ENCODE measurements at places on chromosomes 7 and 10.

DNA sequence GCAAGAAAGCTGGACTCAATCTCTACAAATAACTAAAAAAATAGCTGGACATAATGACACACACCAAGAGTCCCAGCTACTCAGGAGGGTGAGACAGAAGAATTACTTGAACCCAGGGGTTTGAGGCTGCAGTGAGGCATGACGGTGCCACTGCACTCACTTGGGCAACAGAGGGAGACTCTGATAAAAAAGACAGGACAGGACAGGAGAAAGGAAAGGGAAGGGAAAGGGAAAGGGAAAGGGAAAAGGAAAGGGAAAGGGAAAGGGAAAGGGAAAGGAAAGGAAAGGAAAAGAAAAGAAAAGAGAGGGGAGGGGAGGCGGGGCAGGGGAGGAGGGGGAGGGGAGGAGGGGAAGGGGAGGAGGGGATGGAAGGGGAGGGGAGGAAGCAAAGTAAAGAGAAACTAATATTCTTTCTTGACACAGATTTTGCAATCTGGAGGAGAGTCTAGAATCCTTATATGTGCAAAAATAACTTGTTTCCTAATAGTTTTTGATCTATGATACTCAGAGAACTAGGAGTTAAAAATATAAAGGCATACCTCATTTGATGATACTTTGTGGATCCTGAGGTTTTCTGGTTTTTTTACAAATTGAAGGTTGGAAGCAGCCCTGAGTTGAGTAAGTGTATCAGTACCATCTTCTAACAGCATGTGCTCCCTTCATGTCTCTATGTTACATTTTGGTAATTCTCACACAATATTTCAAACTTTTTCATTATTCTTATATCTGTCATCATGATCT lies 8.0 kb downstream of the SAR1A start:
- DNase-seq = no peak

DNA sequence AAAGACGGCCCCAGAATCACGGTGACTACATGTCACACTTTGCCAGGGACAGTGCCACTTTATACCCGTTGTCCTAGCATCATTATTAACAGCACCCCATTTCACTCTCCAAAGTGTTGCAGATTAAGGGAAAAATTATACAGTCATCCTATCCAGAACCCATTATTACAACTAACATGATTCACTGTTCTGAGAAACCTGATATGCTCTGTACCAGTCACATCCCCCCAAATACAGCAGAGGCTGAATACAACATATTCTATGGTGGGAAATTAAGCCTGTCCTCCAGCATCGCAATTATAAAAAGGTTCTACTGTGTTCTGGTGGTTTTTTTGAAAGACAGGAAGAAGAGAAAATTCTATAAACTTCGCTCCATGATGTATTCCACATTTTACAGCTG lies 162.1 kb downstream of the JAZF1 start:
- no peak for DNase-seq

- peak; percentile 100 for DNase-seq
These were observed 15.3 kb upstream of the GPR146 start for GRCh38 chr7:1028775-1029636.

- no peak for DNase-seq
These were observed 2.6 kb downstream of the CUX1 start for GRCh38 chr7:101819913-101820522.

DNA sequence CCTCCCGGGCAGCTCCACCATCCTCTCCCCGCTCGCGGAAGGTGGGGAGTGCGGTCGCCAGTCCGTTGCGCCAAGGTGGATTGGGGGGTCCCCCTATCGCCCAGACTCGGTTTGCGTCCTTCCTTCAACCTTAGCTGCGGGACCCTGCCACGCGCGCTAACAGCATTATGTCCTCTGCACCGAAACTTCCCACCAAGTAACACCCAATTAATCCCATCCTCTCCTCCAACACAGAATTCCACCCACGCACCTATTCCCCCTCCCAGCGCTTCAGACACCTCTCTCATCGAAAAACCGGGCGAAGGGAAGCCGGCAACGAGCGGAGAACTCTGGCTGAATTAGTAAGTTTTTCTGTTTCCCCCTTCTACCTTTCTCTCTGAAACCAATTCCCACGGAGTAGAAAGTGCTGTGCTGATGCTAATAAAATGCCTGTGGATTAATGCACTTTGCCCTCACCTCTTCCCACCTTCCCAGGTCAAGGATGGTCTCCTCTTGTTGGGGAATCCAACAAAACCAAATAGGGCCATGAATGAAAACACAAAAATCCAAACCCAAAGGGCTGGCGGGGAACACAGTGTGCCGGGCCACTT lies 947 bp downstream of the HOXA3 start:
- DNase-seq = no peak

DNA sequence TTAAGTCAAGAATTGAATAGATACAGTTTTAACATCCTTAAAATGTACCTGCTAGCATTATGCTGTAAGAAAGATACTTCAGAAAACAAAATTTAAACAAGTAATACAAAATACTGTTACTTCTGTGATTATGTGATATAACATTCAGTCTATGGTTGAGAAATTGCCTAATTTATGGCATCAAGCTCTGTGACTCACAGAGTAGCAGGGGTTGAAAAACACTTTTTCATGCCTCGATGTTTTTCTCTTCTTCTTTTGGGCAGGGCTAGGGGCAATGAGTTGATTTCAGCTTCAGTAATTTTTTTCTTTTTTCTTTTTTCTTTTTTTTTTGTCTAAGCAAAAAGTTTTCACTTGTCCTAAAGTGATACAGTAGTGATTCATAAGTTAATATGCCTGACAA lies 209.2 kb downstream of the MBL2 start:
- DNase-seq = no peak

DNA sequence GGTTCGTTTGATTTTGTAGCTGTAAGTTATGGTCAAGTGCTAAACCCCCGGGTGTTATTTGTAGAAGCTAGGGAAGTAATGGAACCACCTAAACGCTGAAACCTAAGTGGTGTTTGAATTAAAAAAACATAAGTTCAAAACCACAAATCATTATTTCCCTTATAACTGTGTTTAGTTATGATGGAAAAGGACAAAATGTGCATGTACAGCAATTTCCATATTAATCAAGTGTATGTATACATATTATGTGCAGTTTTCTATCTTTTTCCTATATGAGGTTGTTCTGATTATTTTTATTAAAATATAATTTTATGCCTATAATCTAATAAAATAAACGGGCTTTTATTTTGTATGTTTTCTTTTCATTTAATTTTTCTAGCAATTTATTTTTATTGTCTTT lies 45.9 kb downstream of the IL6 start:
- no peak for DNase-seq

DNA sequence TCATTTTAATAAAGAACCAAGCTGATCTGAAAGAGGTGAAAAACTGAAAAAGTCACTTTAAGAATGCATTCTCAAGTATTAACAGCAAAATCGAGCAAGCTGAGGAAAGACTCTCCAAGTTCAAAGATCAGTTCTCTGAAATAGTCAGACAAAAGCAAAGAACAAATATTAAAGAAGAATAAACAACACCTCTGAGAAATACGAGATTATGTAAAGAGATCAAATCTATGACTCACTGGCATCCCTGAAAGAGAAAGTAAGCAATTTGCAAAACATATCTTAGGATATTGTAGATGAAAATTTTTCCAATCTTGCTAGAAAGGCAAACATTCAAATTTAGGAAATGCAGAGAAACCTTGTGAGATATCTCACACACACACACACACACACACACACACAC lies 138.4 kb upstream of the HGF start:
- no peak for DNase-seq

DNA sequence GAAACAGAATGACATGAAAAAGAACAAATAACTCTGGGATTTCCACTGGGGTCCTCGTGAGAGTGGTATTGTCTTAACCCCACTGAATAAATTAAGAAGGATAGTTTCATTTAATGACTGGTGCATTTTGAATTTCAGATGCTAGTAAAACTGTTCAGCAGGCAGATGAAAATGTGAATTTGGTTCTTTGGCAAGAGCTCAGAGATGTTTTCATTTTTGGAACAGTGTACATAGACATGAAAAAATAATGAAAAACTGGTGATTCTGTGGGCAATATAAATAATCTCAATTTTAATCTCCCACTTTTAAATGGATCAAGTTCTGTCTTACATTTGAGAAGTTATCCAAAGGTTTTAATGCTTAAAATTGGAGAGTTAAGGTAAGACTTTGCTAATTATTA lies 84.1 kb downstream of the TRIL start:
- DNase-seq = no peak

Data from H4 (cell line).